ENCODE measurements at places on chromosomes 4 and X.

DNA sequence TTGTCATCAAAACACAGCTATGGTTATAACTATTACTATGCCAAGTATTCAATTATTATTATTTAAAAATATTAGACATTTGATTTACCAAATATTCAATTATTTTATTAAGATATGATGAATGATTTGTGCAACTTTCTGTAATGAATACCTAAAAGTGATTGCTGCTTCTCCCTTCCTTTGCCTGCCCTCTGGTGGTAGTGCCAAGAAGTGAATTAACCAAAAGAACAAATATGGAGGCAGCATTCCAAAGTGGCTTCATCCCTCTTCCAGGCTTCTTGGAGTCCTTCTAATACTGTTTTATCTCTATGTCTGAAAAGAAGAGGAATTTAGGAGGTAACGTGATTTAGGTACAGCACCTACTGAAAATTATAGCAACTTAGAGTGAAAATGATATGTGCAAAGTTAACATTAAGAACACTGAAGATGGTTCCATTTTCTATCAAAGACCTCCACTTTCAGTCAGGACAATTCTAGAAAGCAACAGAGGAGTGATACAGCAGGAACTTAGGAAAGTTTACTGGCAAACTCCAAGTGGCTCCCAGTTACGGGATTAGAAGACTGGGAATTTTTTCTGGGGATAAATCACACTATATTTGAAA is 43.0 kb downstream of the ENPEP start:
- DNase-seq: no peak

GRCh38 chrX:48696909-48697727 is 584 bp downstream of the SUV39H1 start:
- DNase-seq: no peak

DNA sequence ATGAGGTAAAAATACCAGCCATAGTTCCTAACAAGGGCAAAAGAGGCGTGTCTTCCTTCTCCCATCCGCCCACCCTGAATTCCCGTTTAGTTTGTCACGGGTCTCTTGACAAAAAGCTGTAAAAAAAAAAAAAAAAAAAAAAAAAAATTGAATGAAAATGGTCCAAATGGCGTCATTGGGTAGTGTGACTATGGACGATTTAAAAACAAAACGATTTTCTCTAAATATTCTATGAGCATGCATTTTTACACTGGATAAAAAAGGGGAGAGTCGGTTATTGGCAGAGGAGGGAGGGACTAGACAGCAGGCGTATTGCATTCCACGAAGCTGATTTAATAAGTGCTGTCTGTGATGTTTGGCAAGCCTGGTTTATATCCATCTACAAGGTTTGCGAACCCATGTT is at the start of gene FAM133A:
FAM133A (plus strand) TSS at position 338 of the 403 bp plus-strand sequence. CDS start 35,214 bp downstream, outside the sequence.
- no peak for DNase-seq

- DNase-seq: no peak
Measured at GRCh38 chr4:174789657-174790056, 39.4 kb downstream of the GLRA3 start.

DNA sequence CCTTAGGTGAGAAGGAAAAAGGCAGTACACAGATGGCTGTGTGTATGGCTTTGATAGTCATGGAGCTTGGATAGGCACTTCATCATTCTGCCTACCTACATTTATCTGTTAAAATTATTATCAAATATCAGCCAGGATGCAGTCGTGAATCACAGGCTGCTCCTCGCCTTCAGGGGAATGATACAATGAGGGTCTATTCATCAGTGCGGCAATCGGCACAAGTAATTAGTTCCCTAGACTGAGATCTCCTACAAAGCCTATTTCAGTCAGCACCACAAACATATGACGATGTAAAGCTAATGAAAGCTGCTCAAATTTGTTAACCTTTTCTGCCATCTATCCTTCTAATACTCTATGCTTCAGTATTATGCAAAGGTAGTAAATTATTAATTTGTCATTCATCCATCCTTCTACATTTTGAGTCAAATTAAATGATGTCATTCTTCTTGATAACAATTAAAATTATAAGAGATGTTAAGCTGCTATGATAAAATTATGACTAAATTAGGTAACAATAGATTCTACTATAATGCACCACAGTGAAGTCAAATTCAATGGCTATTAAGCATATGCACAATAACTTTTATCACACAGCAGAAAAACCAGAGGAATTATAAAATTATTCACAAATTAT is 19.0 kb downstream of the MAB21L2 start:
- DNase-seq: no peak

- DNase-seq: no peak
Measured at GRCh38 chr4:190121759-190122158, 51.8 kb upstream of the DUX4 start.

- DNase-seq: no peak
Measured at GRCh38 chr4:77104791-77105540, 29.2 kb upstream of the CCNI start.

- no peak for DNase-seq
Measured at GRCh38 chrX:64850371-64851082, 125.7 kb downstream of the ZC4H2 start.

DNA sequence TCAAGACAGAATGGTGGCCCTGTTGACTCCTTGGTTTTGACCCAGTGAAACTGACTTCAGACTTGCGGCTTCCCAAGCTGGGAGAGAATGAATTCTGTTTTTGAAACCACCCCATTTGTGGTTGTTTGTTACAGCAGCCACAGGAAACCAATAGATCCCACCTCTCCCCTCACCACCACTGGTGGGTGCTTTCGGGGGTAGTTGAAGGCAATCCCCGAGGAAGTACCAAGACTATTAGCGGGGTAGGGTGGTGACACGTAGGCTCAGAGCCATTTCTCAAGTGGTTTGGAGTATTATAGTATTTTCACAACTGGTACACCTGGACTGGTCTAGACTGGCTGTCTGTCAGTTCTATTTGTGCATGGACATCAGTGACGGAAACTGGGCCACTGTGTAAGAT is 189.1 kb upstream of the RBPJ start:
- no peak for DNase-seq

- no peak for DNase-seq
Measured at GRCh38 chr4:108685036-108685686, 34.8 kb downstream of the OSTC start.

GRCh38 chr4:124708517-124709300 is 3.8 kb downstream of the ANKRD50 start:
- DNase-seq: no peak

Measured in cortex of kidney (tissue), 1 donor.